Stimulated activated CD8-positive, alpha-beta memory T cell treated with anti-CD3 and anti-CD28 coated beads, Interleukin-4, amount 100 ng/mL, for 1 hour (primary cell): ENCODE measurements at places on chromosomes 7 and 10.

- DNase-seq, result no peak
Observed at GRCh38 chr10:3526727-3527501, 258.1 kb downstream of the KLF6 start.

DNA sequence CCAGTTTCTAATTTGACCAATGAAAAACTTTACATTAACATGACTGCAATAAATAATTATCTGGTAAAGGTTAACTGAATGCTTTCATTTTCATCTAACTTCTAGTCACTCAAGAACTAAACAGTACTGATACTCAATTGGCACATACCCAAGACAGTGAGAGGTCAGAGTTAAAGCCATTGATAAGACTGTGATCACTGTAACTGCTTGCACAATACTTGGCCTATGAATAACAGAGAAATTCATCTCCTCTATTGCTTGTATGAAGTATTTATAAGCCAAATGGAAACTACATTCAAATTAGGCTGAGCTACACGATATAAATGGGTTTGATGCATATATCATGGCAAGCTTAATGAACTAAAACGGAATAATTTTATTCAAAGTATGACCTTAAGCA lies 43.0 kb downstream of the HERC4 start:
- DNase-seq, result no peak

DNA sequence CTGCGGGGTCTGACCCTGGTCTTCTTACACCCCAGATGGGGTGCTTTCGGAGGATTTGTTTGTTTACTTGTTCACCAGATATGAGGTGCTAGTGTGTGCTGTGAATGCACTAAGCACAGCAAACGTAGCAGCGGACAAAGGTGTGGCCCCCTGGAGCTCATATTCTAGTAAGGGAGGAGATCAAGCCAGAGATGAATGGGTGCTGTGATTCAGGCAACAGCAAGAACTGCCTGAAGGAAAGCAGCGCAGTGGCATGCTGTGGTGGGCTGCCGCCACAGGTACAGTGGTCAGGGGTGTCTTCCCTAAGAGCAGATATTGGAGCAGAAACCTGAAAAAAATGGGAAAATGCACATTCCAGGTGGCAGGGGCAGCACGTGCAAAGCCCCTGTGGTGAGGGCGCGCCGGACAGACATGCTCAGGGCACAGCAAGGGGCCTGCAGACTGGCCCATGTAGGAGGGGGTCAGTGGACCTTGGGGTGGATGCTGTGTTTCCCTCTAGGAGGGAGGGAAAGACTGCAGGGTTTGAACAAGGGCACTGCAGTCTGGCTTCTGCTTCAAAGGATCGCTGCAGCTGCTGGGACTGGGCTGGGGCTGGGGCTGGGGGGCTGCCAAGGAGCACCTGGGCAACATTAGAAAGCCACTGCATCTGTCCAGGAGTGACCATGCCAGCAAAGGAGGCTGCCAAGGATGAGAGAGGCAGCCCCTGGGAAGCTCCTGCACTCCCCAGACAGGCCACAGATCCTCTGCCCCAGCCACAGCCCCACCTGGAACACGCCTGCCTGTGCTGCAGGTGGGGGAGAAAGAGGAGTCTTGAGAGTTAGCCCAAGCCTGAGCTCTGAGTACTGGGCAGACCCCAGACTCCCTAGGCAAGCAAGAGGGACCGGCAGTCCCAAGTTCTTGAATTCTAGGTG lies 927 bp upstream of the DEPP1 start:
- no peak for DNase-seq

DNA sequence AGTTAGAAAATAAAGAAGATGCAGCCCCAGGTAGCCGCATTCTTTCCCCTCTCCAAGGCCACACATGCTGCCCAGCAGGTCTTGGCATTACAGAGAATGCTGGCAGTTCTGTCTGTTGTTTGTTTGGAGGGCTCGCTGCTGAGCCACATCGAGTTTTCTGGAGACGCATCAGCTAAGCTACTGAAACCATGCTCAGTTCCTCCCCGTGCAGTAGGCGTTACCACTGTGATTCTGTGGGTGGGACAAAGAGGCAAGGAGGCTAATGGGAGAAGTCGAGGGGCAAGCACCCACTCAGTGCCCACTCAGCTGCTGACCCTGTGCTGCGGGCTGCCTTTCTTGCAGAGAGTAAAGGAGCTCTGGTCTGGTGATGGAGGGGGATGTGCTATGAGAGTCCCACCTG lies 15.5 kb upstream of the GTPBP4 start:
- DNase-seq, result no peak
